Neural crest cell (in vitro differentiated cells): ENCODE measurements at places on chromosomes 4 and X. TPM values are rescaled to one million over a fixed set of nuclear protein-coding genes. Genes with fewer than 3 reads are reported as not detected.
A peak's percentile ranks its signal among the peaks of the same experiment; 100 is the strongest.

Gene PAGE2B
- not detected in 2 replicates for total RNA-seq

Gene UBE2A
- 43.5 and 45.4 TPM in 2 replicates for total RNA-seq

Gene NUP62CL
- total RNA-seq: 6.1 and 6.8 TPM in 2 replicates

Gene CXCL3
- 0.63 and 1.0 TPM in 2 replicates for total RNA-seq

Gene SLC25A14
- 18.5 and 20.2 TPM in 2 replicates for total RNA-seq

Gene VCX3A
- total RNA-seq: 0.58 and 0.68 TPM in 2 replicates

Gene ITGB1BP2
- 7.1 and 10.2 TPM in 2 replicates for total RNA-seq

Gene TEX13B
- total RNA-seq: not detected in 2 replicates

GRCh38 chr4:137209240-137209639 is 323.1 kb downstream of the PCDH18 start:
- no peak for DNase-seq
- no peaks in the 10 kb centered on the region for H3K36me3 ChIP-seq
- no peaks in the 10 kb centered on the region for H3K27me3 ChIP-seq
- H3K27ac ChIP-seq: no peak overlapping the region
- H3K4me3 ChIP-seq: no peak overlapping the region
- peaks cover 13% of the 10 kb centered on the region for H3K4me1 ChIP-seq

DNA sequence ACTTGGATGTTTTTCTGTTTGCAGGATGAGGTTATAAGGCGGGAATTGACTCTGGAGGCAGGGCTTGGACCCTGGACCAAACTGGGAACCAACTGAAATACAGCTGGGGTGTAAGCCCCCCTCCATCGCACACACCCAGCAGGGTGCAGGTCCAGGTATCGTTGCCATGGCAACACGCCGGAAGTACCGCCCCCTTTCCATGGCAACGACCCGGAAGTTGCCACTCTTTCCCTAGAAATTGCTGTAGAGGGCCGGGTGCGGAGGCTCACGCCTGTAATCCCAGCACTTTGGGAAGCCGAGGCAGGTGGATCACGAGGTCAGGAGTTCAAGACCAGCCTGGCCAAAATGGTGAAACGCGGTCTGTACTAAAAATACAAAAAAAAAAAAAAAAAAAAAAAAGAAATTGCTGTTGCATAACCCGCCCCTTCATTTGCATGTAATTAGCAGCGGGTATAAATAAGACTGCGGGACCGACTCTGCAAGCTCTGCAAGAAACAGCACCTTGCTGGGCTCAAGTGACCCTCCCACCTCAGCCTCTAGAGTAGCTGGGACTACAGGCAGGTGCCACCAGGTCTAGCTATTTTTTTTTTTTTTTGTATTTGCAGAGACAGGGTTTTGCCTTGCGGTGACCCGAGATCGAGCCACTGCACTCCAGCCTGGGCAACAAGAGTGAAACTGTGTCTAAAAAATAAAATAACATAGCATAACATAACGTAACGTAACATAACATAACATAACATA is 139.6 kb downstream of the CRLF2 start:
- no peak overlapping the region for H3K27ac ChIP-seq
- no peaks in the 10 kb centered on the region for H3K36me3 ChIP-seq
- peak; percentile 6 for DNase-seq
- peaks cover 11% of the 10 kb centered on the region for H3K4me1 ChIP-seq
- no peak overlapping the region for H3K4me3 ChIP-seq
- H3K27me3 ChIP-seq: peaks cover 21% of the 10 kb centered on the region

GRCh38 chr4:124037236-124037635 is 640.6 kb downstream of the SPRY1 start:
- no peak overlapping the region for H3K27ac ChIP-seq
- H3K4me3 ChIP-seq: no peak overlapping the region
- no peaks in the 10 kb centered on the region for H3K4me1 ChIP-seq
- no peak for DNase-seq

- H3K36me3 ChIP-seq: peaks cover 2% of the 10 kb centered on the region
- peaks cover 4% of the 10 kb centered on the region for H3K4me1 ChIP-seq
- no peak overlapping the region for H3K4me3 ChIP-seq
- H3K27me3 ChIP-seq: no peaks in the 10 kb centered on the region
Measured at GRCh38 chrX:39630344-39630743, 467.4 kb downstream of the BCOR start.

GRCh38 chr4:167890226-167890625 is 202.1 kb upstream of the ANXA10 start:
- H3K4me1 ChIP-seq: no peaks in the 10 kb centered on the region
- no peak overlapping the region for H3K4me3 ChIP-seq
- H3K27ac ChIP-seq: no peak overlapping the region
- DNase-seq: no peak
- no peaks in the 10 kb centered on the region for H3K27me3 ChIP-seq

DNA sequence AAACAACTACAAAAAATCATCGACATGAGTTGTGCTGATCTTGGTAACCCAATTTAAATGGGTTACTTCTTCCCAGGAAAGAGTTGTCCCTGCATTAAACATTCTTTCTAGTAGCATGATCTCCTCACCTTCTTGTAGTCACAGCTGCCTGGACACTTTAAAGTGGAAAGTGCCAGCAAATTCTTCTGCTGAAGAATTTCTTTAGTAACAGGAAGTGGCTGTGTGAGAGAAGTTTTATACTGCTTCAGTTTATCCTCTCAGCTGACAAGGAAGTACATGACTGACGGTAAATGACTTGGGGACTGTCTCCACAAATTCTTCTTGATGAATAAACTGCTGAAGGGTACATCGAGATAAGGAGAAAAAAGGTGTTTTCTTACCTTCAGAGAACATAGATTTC is 18.2 kb upstream of the TNIP3 start:
- no peaks in the 10 kb centered on the region for H3K36me3 ChIP-seq
- H3K27ac ChIP-seq: no peak overlapping the region
- no peaks in the 10 kb centered on the region for H3K27me3 ChIP-seq
- no peaks in the 10 kb centered on the region for H3K4me1 ChIP-seq
- no peak for DNase-seq

GRCh38 chr4:30443289-30443688 is 276.9 kb upstream of the PCDH7 start:
- no peaks in the 10 kb centered on the region for H3K4me1 ChIP-seq
- no peak overlapping the region for H3K27ac ChIP-seq
- H3K36me3 ChIP-seq: no peaks in the 10 kb centered on the region
- DNase-seq: no peak
- no peaks in the 10 kb centered on the region for H3K27me3 ChIP-seq
- H3K4me3 ChIP-seq: no peak overlapping the region

DNA sequence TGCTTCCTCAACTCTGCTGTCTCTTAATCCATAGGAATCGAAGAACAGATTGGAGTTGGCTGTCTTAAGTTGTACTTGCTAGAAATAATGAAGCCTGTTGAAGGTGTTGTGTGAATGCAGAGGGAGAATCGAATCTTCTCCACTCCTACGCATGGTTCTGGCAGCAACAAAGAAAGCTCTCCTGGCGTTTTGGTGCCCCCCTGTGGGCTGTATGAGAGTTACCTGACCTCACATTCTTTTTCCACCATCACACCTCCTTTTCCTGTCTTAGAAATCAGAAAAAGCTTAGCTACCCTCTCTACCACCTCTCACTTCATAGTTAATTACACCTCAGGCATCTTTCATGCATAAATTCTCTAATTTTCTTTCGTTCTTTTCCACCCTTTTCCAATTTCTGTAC is 16.3 kb downstream of the KLF8 start:
- H3K27me3 ChIP-seq: no peaks in the 10 kb centered on the region
- no peak overlapping the region for H3K27ac ChIP-seq
- DNase-seq: peak; percentile 30
- H3K36me3 ChIP-seq: no peaks in the 10 kb centered on the region

- H3K27me3 ChIP-seq: no peaks in the 10 kb centered on the region
- no peaks in the 10 kb centered on the region for H3K36me3 ChIP-seq
- H3K4me3 ChIP-seq: no peak overlapping the region
- no peak for DNase-seq
Measured at GRCh38 chr4:74316397-74316796, 8.1 kb downstream of the EPGN start.

DNA sequence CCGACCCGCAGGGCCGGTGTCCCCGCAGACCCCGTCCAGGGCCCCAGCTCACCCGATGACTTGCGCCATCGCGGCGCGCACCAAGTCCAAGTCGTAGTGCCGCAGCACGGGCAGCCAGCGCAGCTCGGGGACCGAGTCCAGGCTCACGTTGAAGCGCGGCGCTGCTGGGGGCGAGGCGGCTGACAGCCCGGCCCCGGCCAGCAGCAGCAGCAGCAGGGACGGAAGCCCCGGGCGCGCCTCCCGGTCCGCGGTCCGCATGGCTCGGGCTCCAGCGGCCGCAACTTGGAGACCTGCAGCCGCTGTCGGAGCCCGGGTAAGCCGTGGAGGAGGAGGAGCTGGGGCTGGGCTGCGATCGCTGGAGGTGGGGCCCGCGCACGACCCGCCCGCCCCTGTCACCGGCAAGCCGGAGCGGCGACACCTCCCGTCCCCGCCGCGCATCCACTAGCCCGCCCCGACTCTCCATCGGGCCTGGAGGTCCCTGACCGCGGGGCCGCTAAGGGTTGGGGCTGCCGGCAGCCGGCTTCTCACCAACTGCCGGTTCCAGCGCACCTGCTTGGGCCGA is at the start of gene NAAA:
NAAA (minus strand) TSS at position 322 of the 562 bp plus-strand sequence; CDS start at position 258, 64 bp downstream.
- H3K27ac ChIP-seq: peak within 1 kb of the TSS; percentile 16
- H3K36me3 ChIP-seq: no peaks in the 10 kb centered on the region
- H3K4me3 ChIP-seq: peak within 1 kb of the TSS; percentile 92
- peaks cover 14% of the 10 kb centered on the region for H3K4me1 ChIP-seq
- DNase-seq: peak; percentile 60

GRCh38 chr4:61473306-61473705 is 273.2 kb downstream of the ADGRL3 start:
- H3K36me3 ChIP-seq: no peaks in the 10 kb centered on the region
- DNase-seq: no peak
- no peak overlapping the region for H3K4me3 ChIP-seq
